ENCODE measurements at places on chromosomes 2 and 18.

- DNase-seq = no peak
Observed at GRCh38 chr2:106882673-106883072, 3.3 kb downstream of the ST6GAL2 start.

DNA sequence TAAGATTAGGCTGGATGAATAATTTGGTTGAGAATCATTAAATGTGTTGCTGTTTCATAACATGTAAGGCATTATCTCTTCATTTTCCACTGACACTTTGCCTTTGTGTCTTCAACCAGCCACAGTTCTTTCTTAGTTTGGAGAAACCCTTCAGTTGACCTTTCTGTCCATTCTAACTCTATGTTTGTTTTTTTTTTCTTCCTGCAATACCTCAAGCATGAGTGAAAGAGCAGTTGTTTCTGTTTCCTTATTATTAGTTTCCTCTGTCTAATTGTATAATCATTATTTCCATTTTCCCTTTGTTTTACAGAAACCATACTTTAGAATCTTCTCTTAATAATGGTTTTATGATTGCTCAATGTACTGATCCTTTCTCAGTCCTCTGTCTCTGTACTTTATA, 25.6 kb downstream of the HADHB start:
- DNase-seq = no peak

GRCh38 chr2:20378891-20379519, 28.4 kb upstream of the PUM2 start:
- DNase-seq = peak; percentile 94

GRCh38 chr2:151560289-151560688, 150.6 kb downstream of the RIF1 start:
- DNase-seq = peak; percentile 21

DNA sequence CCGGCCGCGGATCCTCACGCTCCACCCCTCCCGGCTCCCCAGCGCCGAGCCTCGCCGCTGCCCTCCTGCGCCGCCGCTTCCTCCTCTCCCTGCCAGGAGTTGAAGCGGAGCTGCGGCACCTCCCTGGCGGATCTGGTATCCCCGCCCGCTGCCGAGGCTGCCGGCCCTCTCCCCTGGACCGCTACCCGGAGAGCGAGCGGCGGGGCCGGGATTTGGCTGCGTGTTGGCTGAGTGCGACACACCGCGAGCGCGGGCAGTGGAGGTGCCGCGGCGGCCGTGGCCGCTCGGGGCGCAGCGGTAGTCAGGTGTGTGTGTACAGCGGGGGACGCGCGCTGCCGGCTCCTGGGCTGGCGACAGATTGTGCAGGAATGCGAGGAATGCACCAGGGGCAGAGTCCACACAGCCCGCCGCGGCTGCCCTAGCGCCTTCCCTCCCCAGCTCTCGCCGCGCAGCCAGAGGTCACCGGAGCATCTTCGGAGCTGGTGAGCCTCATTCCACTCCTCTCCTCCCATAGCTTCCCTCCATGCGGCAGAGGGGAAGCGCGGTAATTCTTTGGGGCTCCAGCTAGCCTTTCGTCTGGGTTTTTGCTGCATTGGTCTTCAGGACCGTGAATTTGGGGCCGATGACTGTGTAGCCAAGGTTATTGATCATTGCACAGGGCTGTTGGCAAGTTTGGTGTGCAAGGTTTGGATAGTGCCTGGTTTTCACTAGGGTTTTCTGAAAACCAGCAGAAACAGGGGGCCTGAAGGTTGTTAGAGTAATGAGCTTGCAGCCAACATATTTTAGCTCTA, 1.3 kb downstream of the PKP4 start:
- DNase-seq = peak; percentile 81

GRCh38 chr2:230077851-230078547, 9.3 kb upstream of the SLC16A14 start:
- DNase-seq = no peak

- DNase-seq = no peak
Observed at GRCh38 chr18:48698707-48699106, 159.9 kb downstream of the CTIF start.

- no peak for DNase-seq
Observed at GRCh38 chr2:67320861-67321587, 76.1 kb upstream of the ETAA1 start.

- DNase-seq = no peak
Observed at GRCh38 chr18:63137999-63138435, 181.6 kb downstream of the BCL2 start.

- DNase-seq = no peak
Observed at GRCh38 chr2:24558781-24559472, 67.9 kb downstream of the NCOA1 start.

GRCh38 chr2:120779781-120780283, 44.2 kb downstream of the GLI2 start:
- DNase-seq = peak; percentile 69

DNA sequence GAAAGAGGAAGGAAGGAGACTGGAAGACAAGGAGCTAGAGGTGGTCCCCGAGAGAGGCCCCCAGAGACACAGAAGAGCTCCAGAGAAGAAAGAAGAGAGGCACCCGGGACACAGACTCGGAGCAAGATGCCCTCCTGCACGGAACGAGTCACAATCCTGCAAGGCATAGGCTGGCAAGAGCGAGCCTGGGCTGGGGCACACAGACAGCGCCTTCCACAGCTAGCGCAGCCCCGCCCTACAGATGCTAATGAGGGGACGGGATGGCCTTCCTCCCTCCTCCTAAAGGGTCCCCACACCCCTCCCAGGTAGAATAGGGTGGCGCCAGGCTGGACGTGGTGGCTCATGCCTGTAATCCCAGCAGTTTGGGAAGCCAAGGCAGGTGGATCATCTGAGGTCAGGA, 19.8 kb upstream of the GPR17 start:
- DNase-seq = no peak

DNA sequence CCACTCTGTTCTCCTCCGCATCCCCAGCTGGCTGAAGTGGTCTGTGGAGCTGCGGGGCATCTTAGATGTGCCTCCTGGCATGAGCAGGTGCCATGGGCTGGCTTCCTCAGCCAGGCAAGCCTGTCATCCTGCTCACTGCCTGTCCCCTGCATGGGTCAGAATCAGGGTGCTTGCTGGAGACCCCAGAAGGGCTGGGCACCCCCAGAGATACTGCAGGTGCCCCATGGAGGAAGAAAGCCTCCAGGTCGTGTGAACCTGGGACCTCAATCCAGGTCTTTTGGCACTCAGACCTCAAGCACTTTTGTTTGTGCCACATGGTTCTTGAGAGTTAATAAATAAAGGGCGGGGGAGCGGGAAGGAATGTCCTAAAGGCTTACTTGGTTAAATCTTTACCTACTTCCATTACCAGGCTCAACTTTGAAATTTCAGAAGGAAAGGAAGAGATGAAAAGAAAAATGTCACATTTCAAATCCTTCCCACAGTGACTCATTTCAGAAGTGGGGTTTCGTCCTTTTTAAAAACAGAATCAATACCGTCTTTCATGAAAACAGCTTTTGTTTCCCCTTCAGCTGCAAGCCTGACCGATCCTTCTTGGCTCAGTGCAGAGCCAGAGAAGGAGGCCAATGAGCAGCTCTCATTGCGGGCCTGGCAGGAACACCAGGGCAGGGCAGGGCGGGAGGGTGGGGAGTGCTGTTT, 69.9 kb downstream of the RHOB start:
- peak; percentile 64 for DNase-seq

GRCh38 chr2:188966728-188967440, 7.3 kb upstream of the COL3A1 start:
- DNase-seq = no peak

DNA sequence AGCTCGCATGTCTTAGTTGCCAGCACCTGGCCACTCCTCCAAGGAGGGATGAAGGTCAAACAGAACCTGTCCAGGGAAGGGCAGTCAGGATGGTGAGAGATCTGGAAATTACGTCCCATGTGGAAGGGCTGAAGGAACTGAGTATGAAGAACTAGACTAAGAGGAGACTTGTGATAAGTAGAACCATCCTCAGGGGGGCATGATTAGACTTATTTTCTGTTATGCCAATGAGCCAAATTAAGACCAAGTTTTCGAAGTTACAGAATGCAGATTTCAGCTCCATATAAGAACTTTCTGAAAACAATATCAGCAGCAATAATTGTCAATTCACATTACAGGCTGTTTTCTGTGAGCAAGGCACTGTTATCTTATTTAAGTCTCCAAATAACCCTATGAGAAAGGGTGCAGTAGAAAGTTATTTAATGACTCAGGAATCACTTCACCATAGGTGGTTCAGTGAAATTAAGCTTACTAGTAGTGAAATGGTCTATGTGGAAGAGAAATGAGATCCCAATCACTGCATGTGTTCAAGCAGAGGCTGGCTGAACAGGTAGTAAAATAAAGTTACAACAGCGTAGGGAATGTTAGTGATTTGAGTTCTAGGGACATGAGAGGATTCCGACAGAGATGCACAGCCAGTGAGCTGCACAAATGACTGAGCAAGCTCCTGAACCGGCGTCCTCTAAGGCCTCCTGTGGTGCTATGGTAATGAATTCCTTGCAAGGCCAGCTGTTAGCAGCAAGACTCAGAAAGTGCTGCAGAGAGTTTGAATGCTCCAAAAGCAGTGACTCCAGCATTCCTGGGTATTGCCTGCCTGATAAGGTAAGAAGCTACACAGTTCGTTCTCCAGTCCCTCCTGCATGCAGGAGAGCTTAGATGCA, 4.5 kb upstream of the DYM start:
- DNase-seq = no peak

GRCh38 chr18:25316381-25317018, 35.5 kb downstream of the ZNF521 start:
- DNase-seq = no peak

DNA sequence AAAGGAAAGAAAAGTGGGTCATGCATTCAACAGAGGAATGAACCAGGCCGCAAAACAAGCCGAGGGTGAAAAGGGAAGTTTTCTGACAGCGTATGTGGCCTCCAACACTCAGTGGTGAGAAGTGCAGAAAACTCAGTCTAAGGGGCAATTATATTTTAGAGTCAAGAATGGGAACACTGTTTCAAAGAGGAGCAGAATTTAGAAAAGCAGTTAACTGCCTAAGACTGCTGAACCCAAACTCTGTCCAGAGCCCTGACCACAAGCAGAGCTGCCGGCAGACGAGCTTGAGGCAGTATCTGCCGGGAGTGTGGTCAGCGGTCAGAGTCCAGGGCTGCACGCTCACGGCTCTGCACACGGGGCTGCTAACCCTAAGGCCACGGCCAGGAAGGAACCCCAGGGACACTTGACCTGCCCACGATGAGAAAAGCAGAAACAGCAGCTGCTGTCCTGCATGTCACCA, 347.0 kb upstream of the ID2 start:
- no peak for DNase-seq

- peak; percentile 34 for DNase-seq
Observed at GRCh38 chr2:54708584-54709335, 14.7 kb upstream of the EML6 start.

DNA sequence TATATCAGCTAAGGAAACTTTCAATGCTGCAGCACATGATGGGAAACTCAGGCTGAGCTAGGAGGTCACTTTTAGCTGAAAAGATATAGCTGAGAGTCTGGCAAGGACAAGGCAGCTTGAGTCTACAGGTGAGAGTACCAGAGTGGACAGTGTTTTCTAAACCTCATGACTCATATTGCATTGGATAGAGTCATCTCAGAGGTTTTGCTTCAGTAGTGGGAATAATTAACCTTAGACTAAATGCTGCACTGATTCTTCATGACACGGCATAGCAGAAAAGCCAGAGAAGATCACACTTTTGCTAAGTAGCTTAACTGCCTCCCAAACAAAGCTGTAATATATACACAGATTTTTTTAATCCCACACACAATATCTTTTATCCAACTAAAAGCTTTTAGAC, 865.0 kb upstream of the CDH2 start:
- DNase-seq = no peak

DNA sequence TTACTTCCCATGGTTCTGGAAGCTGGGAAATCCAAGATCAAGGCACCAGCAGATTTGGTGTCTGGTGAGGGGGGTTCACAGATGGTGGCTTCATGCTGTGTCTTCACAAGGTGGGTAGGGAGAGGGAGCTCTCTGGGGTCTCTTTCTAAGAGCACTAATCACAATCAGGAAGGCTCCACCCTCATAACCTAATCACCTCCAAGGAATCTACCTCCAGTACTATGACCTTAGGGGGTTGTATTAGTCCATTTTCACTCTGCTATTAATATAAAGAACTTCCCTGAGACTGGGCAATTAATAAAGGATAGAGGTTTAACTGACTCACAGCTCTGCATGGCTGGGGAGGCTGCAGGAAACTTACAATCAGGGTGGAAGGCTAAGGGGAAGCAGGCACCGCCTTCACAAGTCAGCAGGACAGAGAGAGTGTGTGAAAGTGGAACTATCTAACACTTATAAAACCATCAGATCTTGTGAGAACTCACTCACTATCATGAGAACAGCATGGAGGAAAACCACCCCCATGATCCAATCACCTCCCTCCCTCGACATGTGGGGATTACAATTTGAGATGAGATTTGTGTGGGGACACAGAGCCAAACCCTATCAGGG, 17.6 kb downstream of the TBC1D8 start:
- DNase-seq = no peak

DNA sequence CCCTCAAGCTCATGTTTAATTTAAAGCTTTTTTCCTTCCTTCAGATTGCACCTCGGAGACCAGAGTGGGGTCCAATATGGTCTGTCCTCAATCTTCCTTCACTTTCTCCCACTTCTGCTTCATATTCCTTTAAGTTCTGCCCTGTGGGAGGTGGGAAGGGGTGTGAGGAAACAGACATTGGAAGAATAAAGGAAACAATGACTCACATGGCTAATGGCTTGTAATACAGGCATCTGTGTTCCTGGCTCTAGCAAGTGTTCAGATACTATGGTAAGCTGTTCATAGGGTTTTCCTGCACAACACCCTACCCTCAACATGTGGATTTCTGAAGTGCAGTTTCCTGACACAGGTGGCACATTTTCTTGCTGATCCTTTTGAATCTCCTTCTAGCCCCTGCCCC, 209.5 kb downstream of the PIK3C3 start:
- DNase-seq = no peak

DNA sequence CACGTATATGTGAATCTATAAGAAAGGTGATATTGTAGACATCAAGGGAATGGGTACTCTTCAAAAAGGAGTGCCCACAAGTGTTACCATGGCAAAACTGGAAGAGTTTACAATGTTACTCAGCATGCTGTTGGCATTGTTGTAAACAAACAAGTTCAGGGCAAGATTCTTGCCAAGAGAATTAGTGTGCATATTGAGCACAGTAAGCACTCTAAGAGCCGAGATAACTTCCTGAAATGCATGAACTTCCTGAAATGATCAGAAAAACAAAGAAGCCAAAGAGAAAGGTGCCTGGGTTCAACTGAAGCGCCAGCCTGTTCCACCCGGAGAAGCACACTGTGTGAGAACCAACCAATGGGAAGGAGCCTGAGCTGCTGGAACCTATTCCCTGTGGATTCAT, 101.0 kb downstream of the HS6ST1 start:
- DNase-seq = no peak

- DNase-seq = no peak
Observed at GRCh38 chr18:31206071-31206470, 43.4 kb upstream of the DSC1 start.
